ENCODE measurements at places on chromosomes 16 and 17.
A peak's percentile ranks its signal among the peaks of the same experiment; 100 is the strongest.

DNA sequence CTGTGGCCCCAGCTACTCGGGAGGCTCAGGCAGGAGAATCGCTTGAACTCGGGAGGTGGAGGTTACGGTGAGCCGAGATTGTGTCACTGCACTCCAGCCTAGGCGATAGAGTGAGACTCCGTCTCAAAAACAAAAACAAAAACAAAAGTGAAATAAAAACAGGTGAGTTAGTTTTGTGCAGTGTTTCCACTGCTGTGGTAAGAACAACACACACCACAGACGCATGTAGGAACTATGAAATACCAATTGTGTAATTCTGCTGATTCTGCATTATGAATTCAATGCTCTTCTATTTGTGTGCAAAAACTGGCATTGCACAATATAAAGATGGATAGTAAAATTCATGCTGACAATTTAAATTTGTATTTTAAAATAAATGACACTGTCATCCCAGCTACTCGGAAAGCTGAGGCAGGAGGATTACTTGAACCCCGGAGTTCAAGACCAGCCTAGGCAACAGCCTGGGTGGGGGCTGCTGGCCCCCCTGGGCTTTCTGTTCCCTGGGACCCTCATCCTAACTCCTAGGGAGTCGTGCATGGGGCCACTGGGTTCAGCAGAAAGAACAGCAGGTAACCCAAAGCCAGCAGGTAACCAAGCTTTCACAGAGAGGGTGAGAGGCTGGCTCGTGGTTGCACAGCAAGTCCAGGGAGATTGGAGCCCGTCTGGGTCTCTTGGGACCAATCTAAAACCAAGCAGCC lies 10.6 kb upstream of the RHBDF2 start:
- no peak for DNase-seq

GRCh38 chr17:7794075-7794663 lies 39.8 kb upstream of the KDM6B start:
- DNase-seq: no peak

GRCh38 chr16:30747331-30747730 lies 894 bp upstream of the PHKG2 start:
- no peak for DNase-seq

DNA sequence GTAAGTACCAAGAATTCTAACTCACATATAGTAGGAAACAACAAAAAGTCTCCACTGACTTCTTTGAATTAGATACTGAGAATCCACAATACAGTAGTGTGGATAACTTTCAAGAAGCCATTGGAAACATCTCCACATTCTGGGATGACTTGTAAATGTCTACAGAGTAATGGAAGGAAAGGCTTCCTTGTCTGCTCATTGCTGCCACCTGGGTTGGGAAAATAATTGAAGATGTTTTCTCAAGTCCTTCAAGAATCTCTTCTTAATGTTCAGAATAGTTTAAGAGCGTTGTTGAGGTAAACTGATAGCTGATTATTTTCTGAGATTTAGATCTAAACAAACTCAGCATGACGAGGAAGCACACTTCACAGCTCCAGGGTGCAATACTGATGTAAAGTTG lies 14.0 kb downstream of the CPSF4L start:
- no peak for DNase-seq

- peak; percentile 54 for DNase-seq
Observed at GRCh38 chr16:11354733-11355574, 9.7 kb downstream of the RMI2 start.

- DNase-seq: no peak
Observed at GRCh38 chr17:40461732-40462342, 18.6 kb downstream of the IGFBP4 start.

DNA sequence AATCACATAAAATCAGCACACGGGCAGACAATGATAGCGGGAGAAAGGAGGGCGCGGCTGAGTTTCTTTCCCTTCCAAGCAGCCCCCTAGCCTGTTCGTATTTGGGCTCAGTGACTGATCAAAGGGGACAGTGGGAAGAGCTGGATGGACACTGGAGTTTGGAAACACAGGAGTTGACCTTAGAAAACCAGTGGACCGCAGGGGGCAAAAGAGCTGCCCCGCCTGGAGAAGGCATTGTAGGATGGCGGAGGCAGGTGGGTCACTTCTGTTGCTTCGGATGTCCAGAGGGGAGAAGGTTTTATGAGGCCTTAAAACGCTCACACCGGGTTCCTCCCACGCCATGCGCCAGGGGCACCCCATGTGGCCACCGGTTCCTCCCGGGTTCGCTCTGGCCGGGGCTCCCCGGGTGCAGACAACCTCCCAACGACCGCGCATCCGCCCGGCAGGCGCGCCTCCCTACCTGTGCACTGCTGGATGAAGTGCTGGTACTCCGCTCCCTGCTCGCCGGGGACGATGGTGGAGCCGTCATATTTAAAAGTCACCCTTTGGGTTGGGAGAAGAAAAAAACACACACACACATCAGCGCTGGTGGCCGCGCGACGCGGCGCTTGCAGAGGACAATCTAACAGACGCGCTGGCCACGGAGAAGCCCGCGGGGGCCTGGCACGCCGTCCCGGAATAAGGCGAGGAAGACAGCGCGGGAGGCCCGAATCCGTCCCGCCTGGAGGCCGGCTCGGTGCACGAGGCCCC lies 662 bp downstream of the COTL1 start:
- no peak for DNase-seq

- no peak for DNase-seq
Observed at GRCh38 chr17:67481808-67482207, 104.7 kb downstream of the PITPNC1 start.

- no peak for DNase-seq
Observed at GRCh38 chr16:83185902-83186301, 559.1 kb downstream of the CDH13 start.

DNA sequence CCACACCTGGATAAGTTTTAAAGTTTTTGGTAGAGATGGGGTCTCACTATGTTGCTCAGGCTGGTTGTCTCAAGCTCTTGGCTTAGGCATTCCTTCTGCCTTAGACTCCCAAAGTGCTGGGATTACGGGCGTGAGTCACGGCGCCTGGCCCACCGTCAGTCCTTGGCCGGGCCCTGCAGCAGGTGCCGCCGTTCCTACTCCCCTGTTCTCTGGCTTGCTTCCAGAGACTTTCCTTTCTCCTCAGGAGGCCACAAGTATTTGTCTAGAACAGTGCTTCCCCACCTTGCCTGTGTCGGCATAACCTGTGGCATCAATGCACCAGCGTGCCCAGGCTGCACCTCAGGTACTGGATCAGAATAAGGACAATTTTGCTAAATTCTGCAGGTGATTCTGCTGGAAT lies 3.0 kb upstream of the MGAT5B start:
- DNase-seq: no peak

GRCh38 chr16:69436896-69437295 lies 12.5 kb downstream of the CYB5B start:
- DNase-seq: no peak

- no peak for DNase-seq
Observed at GRCh38 chr17:43033948-43034881, 9.2 kb downstream of the RND2 start.

DNA sequence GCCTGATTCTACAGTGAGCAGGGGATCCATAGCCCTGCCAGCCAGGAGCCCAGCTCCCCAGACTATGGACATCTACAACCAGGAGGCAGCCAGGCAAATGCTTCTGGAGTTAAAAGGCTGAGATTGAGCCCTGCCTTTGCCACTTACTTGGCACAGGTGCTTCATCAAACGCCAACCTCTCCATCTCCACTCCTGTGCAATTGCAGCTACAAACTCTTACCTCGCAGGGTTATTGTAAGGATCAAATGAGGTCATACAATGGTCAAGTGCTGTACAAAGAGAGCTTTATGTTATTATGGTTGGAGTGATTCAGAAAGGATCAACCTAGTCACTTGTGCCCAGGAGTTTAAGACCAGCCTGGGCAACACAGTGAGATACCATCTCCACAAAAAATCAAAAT lies 9.8 kb upstream of the MYO18A start:
- no peak for DNase-seq

- no peak for DNase-seq
Observed at GRCh38 chr16:21598701-21599121, 666 bp upstream of the METTL9 start.

DNA sequence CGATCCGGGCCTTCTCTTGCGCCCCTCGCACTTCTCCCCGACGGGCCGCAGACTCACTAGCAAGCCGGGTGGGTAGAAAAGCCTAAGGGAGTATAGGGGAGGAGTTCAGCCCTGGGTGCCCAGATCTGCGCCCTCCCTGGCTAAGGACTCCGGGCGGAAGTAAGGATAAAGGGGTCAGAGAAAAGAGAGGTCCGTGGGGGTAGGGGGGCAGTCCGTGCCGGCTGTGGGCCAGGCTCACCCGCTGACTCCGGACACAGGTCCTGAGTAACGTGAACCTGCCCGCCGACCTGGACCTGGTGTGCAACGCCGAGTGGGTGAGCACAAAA lies 1.8 kb downstream of the NAGS start:
- no peak for DNase-seq

DNA sequence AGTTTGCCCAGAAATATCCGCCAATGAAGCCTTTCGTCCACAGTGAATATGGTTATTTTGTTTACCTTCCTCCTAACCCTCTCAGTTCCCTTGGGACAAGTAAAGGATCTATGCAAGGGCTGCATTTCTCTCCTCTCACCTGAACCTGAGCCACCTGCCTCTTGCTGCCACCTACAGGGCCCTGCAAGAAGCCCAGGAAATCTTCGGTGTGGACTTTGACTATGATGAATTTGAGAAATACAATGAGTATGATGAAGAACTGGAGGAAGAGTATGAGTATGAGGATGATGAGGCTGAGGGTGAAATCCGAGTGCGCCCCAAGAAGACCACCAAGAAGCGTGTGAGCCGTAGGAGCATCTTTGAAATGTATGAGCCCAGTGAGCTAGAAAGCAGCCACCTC lies 14.0 kb downstream of the SUPT6H start:
- no peak for DNase-seq

- DNase-seq: no peak
Observed at GRCh38 chr17:57758654-57759053, 13.6 kb upstream of the CCDC182 start.

DNA sequence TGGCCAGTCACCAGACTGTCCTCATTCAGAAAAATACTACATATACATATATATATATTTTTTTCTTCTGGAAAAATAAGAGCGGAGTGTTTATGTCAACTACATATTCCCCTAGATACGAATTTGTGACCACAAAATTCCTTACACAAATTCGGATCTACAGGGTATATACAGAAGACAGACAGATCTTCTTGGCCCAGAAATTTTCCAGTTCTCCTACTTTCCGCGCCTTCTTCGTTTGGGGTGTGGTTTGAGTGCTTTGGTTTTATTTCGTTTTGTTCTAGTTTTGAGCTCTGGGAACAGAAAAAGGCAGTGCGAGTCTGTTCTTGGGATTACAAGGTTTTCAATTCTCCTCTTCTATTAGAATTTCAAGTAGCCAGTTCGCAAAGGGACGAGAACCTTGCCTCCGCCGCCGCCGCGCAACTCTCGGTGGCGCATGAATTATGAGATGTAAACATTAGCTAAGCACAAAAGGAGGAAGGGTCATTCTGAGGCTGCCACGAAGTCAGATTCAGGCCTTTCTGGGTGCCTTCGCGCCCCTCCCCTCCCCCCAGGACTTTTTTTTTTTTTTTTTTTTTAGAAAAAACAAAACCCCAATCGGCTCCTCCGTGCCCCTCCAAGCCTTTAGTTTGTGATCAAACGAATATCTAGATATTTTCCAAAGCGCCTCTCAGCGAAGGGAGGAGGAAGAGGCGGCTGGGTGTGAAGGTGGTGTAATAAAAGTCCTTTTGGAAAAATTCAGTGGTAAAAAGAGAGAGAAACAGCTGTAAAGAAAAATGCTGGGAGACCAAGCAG lies 1.8 kb upstream of the HOXB4 start:
- DNase-seq: no peak

GRCh38 chr17:2064980-2065785 lies 10.3 kb downstream of the HIC1 start:
- DNase-seq: no peak

GRCh38 chr16:19182481-19182880 lies 14.4 kb downstream of the SYT17 start:
- DNase-seq: no peak

DNA sequence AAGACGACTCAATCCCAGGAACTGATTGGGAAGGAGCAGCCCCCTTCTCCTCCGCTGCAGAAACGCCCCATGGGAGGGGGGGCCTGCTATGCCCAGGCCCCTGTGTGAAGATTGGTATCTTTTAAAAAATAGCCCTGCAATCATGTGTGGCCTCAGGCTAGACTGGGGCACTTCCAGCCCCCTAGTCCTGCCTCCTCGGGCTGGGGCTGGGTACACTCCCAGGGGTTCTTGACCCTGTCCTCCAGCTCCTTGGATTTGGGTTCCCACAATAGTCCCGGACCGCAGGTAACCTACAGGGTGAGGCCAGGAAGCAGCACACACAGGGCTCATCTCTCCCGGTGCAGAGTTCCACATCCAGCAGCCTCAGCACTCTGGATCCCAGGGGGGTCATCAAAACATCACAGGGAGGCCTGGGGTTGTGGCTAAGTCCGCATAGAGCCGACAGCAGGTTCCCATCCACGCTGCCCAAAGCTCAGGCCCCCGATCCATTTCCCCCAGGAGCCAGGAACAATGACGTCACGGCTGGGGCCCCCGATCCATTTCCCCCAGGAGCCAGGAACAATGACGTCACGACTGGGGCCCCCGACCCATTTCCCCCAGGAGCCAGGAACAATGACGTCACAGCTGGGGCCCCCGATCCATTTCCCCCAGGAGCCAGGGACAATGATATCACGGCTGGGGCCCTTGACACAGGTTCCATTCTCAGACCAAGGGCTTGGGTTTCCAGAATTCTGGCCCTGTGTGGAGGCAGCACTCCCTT lies 202.4 kb downstream of the IRF8 start:
- DNase-seq: no peak

- no peak for DNase-seq
Observed at GRCh38 chr17:9292561-9292941, 271.2 kb downstream of the NTN1 start.

DNA sequence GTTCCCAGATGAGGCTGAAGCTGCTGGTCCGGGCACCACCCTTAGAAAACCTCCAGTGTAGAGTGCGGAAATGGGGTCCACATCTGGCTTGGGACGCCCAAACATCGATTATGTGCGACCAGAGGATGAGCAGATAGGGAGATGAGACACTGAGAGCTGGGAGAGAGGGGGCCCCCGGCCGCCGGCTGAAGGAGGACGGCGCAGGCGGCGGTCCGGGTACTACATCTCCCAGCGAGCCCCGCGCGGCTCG lies 182 bp upstream of the SPECC1 start:
- DNase-seq: no peak

GRCh38 chr17:76513306-76513692 lies 12.1 kb upstream of the RHBDF2 start:
- DNase-seq: no peak

GRCh38 chr16:4136229-4136813 lies 20.1 kb upstream of the ADCY9 start:
- DNase-seq: no peak

DNA sequence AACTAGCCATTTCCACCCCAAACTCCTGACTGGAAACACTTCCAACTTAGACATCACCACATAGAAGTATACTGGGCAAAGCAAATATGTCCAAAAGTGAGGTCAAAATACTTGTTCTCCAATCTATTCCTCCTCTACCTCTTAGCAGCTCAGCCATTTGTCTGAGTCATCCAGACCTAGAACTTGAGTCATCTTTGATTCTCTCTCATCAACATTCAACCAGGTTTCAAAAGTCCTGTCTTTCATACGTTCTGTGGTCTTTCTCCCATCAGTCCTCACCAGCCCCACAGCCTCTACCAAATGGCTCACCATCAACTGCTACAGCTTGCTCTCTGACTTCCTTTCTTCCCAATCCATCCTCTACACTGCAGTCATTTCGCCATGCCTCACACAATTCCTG lies 6.8 kb downstream of the ANKFY1 start:
- DNase-seq: no peak

Measured in stimulated activated CD8-positive, alpha-beta memory T cell treated with anti-CD3 and anti-CD28 coated beads, Interleukin-4, amount 100 ng/mL, for 4 hours (primary cell).